NCI-H1048 (cell line): ENCODE measurements at places on chromosomes 4 and X.

GRCh38 chr4:6674500-6675149, 19.1 kb upstream of the S100P start:
- no peak for DNase-seq

GRCh38 chr4:145920205-145920604, 18.4 kb downstream of the ZNF827 start:
- no peak for DNase-seq

DNA sequence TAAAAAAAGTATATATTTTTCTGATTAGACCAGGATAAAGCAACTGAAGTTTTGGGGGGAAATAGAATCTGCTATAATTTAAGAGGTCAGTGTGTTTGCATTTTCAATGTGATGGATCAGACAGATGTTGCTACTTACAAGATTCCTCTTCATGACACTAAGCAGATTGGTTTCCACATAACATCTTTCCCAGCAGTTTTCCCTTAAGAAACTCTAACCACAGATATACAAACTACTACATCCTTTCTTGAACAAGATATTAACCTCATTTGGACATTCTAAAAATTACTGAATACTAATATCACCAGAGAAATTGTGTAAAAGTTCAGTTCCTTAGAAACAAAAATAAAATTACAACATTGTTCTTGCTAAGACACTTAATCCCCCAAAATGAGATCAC, 106.7 kb upstream of the GUCY1A1 start:
- no peak for DNase-seq

DNA sequence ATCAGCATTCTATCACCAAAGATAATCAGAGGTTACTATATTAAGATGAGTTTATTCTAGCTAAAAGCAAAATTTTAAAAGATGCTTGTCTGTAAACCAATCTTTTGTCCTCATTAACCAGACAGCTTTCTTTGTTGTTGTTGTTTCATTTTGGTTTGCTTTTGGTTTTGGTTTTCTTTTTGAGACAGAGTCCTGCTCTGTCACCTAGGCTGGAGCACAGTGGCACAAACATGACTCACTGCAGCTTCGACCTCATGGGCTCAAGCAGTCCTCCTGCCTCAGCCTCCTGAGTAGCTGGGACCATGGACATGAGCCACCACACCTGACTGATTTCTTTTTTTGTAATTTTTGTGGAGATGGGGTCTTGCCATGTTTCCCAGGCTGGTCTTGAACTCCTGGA, 102.9 kb downstream of the COX18 start:
- DNase-seq = no peak

GRCh38 chrX:148926371-148926770, 426.0 kb downstream of the AFF2 start:
- no peak for DNase-seq

DNA sequence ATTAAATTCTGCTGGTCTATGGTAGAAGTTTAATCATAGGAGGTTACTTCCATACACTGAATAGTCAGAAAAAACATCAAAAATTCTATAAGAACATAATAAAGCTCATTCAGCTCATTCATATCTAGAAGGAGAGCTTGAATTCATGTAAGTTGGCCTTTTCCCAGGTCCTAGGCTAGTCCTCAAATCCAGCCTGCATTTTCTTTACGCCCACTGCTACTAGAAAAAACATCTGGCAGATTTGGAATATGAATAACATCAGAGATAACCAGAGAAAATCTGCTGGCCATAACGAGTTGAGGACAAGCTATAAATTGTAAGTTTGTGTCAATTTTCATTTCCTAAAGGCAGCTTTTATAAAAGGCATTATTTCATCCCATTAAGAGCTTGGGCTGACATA, 95.5 kb downstream of the MXRA5 start:
- no peak for DNase-seq
